Neural crest cell (in vitro differentiated cells): ENCODE measurements at places on chromosomes 12 and 14. TPM values are rescaled to one million over a fixed set of nuclear protein-coding genes. Genes with fewer than 3 reads are reported as not detected.

DNA sequence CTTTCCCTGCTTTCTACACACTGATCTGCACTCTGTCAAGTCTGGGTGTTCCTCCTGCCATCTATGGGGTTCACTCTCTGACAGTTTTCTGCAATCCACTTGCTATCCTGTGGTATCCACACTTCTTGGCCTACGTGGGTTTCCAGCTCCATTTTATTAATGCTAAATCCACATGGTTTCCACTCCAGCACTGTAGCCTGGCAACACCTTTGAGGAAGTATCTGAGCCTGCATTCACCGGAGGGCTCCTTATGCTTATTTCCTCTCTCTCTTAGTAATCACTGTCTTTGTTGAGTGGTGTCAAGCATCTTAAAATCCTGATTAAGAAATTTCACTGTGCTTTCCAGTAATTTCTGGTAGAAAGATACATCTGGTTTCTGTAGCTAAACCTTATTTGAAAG lies 703.7 kb downstream of the TMEM121 start:
- DNase-seq, result no peak
- H3K27me3 ChIP-seq, result no peaks in the 10 kb centered on the region
- H3K36me3 ChIP-seq, result peaks cover 4% of the 10 kb centered on the region
- H3K4me1 ChIP-seq, result no peaks in the 10 kb centered on the region
- H3K4me3 ChIP-seq, result no peak overlapping the region

GRCh38 chr12:41606468-41607445 lies 418.6 kb downstream of the PDZRN4 start:
- DNase-seq, result no peak
- H3K4me1 ChIP-seq, result no peaks in the 10 kb centered on the region
- H3K27me3 ChIP-seq, result no peaks in the 10 kb centered on the region
- H3K36me3 ChIP-seq, result no peaks in the 10 kb centered on the region
- H3K4me3 ChIP-seq, result no peak overlapping the region

The ESRRB gene
- total RNA-seq, result 0.28 and 0.77 TPM in 2 replicates

GRCh38 chr12:42729535-42729900 lies 140.0 kb upstream of the PRICKLE1 start:
- DNase-seq, result no peak
- H3K4me1 ChIP-seq, result no peaks in the 10 kb centered on the region
- no peak overlapping the region for H3K27ac ChIP-seq
- H3K4me3 ChIP-seq, result no peak overlapping the region
- no peaks in the 10 kb centered on the region for H3K27me3 ChIP-seq
- no peaks in the 10 kb centered on the region for H3K36me3 ChIP-seq

- peaks cover 14% of the 10 kb centered on the region for H3K4me1 ChIP-seq
- peaks cover 21% of the 10 kb centered on the region for H3K36me3 ChIP-seq
- no peaks in the 10 kb centered on the region for H3K27me3 ChIP-seq
- H3K4me3 ChIP-seq, result no peak overlapping the region
- DNase-seq, result no peak
Observed at GRCh38 chr12:123263196-123263817, 8.3 kb downstream of the CDK2AP1 start.

- peaks cover 6% of the 10 kb centered on the region for H3K27me3 ChIP-seq
- H3K4me3 ChIP-seq, result no peak overlapping the region
- peaks cover 11% of the 10 kb centered on the region for H3K4me1 ChIP-seq
- no peak for DNase-seq
Observed at GRCh38 chr14:103134405-103134804, 11.1 kb downstream of the TNFAIP2 start.

DNA sequence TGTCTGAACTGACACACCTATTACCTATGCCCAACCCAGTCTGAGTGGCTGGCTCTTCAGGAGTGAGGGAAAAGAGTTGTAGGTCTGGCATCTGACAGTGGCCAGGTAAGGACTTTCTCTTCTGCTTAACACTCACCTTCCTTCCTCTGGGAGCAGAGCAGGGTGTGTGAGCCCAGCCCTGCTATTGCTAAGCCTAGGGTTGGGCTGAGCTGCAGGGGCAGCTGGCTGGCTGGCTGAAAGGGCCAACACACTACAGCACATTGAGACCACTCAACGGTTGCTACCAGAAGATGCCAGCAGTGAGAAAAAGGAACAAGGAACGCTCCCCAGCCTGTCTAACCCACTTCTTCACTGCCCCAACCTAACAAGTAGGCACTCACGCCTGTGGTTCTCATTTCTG lies 201.2 kb downstream of the DPF3 start:
- no peak for DNase-seq
- no peaks in the 10 kb centered on the region for H3K27me3 ChIP-seq
- no peak overlapping the region for H3K4me3 ChIP-seq
- no peaks in the 10 kb centered on the region for H3K36me3 ChIP-seq

DNA sequence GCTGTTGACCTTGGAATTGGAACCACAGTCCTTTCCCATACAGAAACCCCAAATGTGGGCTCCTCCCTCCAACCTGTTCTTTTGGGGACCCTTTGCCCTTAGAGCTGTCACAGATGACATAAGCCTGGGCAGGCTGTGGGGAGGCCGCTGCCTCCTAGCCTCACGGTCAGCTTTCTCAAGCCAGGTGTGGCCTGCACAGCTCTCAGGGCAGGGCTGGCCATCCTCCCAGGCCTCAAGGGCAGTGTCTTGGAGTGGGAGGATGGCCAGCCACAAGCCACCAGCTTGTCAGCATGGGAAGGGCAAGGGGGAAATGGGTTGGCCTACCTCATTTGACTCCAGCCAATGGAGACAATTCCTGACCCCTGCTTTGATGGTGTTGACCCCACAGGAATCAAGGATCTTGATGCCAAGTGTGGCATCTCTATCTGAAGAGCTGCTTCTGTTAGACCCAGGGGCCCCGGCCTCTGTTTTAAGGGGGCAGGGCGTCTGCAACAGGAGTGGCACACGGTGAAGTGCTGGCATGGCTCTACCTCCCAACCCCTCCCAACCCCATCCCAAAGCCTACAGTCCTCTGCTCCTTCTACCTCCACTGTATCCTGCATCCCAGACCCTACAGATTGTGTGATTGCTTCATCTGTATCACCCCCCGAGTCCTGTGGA lies 11.5 kb downstream of the CBLN3 start:
- H3K4me3 ChIP-seq, result no peak overlapping the region
- H3K4me1 ChIP-seq, result no peaks in the 10 kb centered on the region
- peaks cover 9% of the 10 kb centered on the region for H3K27me3 ChIP-seq
- H3K27ac ChIP-seq, result no peak overlapping the region
- no peaks in the 10 kb centered on the region for H3K36me3 ChIP-seq
- DNase-seq, result no peak

The IKBIP gene
- 20.2 and 21.4 TPM in 2 replicates for total RNA-seq

The MANSC4 gene
- not detected in 2 replicates for total RNA-seq

DNA sequence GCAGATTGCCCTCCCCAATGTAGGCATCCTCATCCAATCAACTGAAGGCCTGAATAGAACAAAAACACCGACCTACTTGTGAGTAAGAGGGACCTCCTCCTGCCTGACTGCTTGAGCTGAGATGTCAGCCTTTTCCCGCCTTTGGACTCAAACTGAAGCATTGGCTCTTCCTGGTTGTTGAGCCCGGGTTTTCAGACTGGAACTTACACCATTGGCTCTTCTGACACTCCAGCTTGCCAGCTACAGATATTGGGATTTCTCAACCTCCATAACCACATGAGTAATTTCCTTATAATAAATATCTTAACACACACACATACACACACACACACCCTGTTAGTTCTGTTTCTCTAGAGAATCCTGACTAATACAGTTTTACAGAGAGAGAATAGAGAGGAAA lies 173.4 kb upstream of the NTF3 start:
- H3K4me3 ChIP-seq, result no peak overlapping the region
- H3K36me3 ChIP-seq, result no peaks in the 10 kb centered on the region
- DNase-seq, result no peak

- H3K27me3 ChIP-seq, result no peaks in the 10 kb centered on the region
- no peak overlapping the region for H3K4me3 ChIP-seq
- no peaks in the 10 kb centered on the region for H3K4me1 ChIP-seq
- no peaks in the 10 kb centered on the region for H3K36me3 ChIP-seq
- no peak for DNase-seq
Observed at GRCh38 chr12:86331457-86331856, 75.3 kb upstream of the MGAT4C start.

DNA sequence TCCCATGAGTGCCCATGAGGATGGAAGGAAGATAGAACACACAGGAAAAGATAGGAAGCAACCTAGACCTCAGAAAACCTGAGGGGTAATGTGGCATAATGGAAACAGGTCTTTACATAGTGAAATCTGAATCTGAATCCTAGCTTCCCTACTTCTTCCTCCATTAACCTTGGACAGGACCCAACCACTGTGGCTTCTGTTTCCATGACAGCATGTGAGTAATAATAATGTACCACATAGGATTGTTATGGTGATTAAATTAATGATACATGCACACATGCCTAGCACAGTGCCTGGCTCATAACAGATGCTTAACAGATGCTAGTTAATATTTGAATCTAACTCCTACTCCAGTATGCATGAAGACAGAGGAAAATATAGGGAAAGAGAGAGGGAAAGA lies 11.2 kb downstream of the TTC9 start:
- H3K27me3 ChIP-seq, result no peaks in the 10 kb centered on the region
- no peak overlapping the region for H3K4me3 ChIP-seq
- no peak overlapping the region for H3K27ac ChIP-seq
- peaks cover 5% of the 10 kb centered on the region for H3K36me3 ChIP-seq
- H3K4me1 ChIP-seq, result peaks cover 10% of the 10 kb centered on the region

- H3K36me3 ChIP-seq, result no peaks in the 10 kb centered on the region
- peak overlapping the region; percentile 72 for H3K27ac ChIP-seq
- H3K4me1 ChIP-seq, result peaks cover 42% of the 10 kb centered on the region
- DNase-seq, result peak; percentile 8
Observed at GRCh38 chr12:26338586-26339572, 143.5 kb downstream of the SSPN start.

GRCh38 chr12:94039914-94040313 lies 108.5 kb upstream of the PLXNC1 start:
- no peak overlapping the region for H3K27ac ChIP-seq
- H3K36me3 ChIP-seq, result no peaks in the 10 kb centered on the region
- no peak for DNase-seq
- no peaks in the 10 kb centered on the region for H3K27me3 ChIP-seq
- no peak overlapping the region for H3K4me3 ChIP-seq
- peaks cover 16% of the 10 kb centered on the region for H3K4me1 ChIP-seq

The RAPGEF3 gene
- 0.89 and 1.4 TPM in 2 replicates for total RNA-seq

- H3K4me3 ChIP-seq, result no peak overlapping the region
- H3K27me3 ChIP-seq, result no peaks in the 10 kb centered on the region
- no peaks in the 10 kb centered on the region for H3K4me1 ChIP-seq
- DNase-seq, result no peak
- H3K27ac ChIP-seq, result no peak overlapping the region
- H3K36me3 ChIP-seq, result peaks cover 46% of the 10 kb centered on the region
Observed at GRCh38 chr14:31703056-31703455, 141.9 kb downstream of the NUBPL start.

DNA sequence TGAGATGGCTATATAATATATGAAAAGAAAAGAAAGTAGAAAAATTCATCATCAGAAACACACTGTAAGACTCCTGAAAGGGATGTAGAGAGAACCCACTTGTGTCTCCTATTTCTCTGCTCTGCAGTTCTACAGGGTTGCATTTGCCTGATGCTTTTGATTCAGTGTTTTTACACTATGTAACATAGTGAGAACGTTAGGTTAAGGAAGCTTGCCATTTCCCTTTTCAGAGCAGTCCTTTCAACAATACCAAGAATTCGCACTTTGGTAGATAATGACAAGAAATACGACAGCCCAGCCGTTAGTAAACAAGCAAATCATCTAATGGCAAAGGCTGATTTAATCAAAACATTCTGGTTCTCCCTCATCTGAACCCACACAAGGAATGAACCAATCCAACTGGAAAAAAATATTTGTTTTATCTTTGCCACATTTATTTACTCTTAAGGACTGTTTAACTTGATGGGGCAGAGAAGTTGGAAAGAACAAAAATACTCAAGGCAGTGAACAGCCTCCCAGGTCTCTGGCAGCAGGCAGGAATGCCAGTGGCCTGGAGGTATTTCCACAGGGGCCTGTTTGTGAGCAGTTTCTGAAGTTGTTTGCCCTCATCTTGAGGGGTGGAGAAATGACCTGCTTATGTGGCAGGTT lies 30.8 kb upstream of the SOCS2 start:
- H3K36me3 ChIP-seq, result peaks cover 5% of the 10 kb centered on the region
- H3K27ac ChIP-seq, result no peak overlapping the region
- no peak for DNase-seq
- H3K4me3 ChIP-seq, result no peak overlapping the region

DNA sequence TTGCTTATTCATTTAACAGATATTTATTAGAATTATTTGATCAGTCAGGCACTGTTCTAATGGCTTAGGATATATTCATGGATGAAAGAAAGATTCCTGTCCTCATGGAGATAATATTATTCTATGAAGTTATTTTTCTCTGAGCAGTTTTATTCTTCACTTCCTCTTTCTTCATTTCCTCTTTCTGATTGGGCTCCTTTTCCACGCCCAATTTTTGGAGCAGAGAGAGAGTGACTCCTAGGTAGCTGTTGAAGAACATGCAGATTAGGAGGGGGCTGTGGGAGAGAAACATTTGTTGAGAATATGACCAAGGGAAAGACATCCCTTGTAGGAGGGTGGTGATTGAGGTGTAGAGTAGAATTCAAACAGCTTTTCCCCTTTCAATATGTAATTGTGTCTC lies 6.0 kb upstream of the YARS2 start:
- H3K27ac ChIP-seq, result no peak overlapping the region
- DNase-seq, result no peak
- H3K4me3 ChIP-seq, result no peak overlapping the region
- peaks cover 19% of the 10 kb centered on the region for H3K27me3 ChIP-seq
- peaks cover 2% of the 10 kb centered on the region for H3K4me1 ChIP-seq

DNA sequence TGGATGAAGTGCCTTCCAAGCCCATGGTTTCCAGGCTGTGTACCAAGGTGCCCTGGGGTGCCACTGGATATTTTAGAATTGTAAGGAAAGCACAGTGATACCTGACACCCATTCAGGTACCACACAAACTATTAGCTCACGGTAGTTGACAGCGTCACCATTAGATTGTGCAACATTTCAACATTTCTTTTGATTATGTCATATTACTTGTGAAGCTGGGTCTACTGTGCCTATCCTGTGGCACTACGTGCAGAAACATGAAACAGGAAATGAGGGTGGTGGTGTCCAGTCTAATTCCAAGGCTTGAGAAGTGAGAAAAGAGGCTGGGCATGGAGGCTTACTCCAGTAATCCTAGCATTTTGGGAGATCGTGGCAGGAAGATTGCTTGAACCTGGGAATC lies 75.5 kb upstream of the CPM start:
- no peak for DNase-seq
- H3K4me3 ChIP-seq, result no peak overlapping the region
- peaks cover 21% of the 10 kb centered on the region for H3K27me3 ChIP-seq
- H3K27ac ChIP-seq, result no peak overlapping the region

DNA sequence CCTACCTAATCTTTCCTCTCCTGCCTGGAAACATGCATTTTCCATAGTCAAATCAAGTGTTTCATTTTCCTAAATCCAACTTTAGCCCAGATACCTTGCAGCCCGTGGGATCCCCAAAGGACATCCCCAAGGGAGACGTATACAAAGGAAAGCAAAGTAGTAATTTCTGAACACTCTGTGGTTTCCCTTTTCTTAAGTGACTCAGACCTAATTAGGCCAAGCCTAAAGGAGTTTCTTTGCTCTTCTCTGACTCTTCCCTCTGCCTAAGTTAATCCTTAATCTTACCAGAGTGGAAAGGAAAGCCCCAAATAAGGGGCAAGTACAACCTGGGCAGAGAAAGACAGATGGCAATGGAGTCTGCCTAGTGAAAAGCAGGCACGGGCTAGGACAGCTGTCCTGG lies 250.3 kb downstream of the SPTSSA start:
- no peaks in the 10 kb centered on the region for H3K27me3 ChIP-seq
- no peaks in the 10 kb centered on the region for H3K36me3 ChIP-seq
- H3K4me1 ChIP-seq, result no peaks in the 10 kb centered on the region
- no peak for DNase-seq
- H3K4me3 ChIP-seq, result no peak overlapping the region
